Panc1 (cell line): ENCODE measurements at places on chromosomes 12 and 14.

- no peak for DNase-seq
Measured at GRCh38 chr14:68655021-68655831, 137.6 kb downstream of the ZFP36L1 start.

GRCh38 chr12:59079002-59079401 is 158.7 kb upstream of the LRIG3 start:
- no peak for DNase-seq

GRCh38 chr12:31860401-31860800 is 98.8 kb upstream of the RESF1 start:
- DNase-seq, result no peak

GRCh38 chr12:56632701-56633467 is 2.8 kb upstream of the BAZ2A start:
- DNase-seq, result no peak

- no peak for DNase-seq
Measured at GRCh38 chr12:75600146-75600545, 88.7 kb upstream of the KRR1 start.

DNA sequence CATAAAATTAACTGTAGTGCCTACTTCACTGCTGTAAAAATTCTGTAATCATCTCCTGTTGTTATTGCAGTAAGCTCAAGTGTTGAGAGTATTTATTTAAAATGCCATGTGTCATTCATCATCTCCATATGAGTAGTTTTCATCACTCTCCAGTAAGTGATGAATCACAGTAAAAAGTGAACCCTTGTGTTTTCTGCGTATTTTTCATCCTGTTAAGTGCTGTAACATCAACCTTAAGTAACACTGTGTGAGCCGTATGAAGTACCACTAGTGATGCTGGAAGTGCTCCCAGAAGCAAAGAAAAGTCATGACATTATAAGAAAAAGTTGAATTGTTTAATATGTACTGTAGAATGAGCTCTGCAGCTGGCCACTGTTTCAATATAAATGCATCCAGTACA is 55.4 kb downstream of the SLCO1B3 start:
- no peak for DNase-seq

- DNase-seq, result no peak
Measured at GRCh38 chr14:92529903-92530302, 16.3 kb downstream of the RIN3 start.

DNA sequence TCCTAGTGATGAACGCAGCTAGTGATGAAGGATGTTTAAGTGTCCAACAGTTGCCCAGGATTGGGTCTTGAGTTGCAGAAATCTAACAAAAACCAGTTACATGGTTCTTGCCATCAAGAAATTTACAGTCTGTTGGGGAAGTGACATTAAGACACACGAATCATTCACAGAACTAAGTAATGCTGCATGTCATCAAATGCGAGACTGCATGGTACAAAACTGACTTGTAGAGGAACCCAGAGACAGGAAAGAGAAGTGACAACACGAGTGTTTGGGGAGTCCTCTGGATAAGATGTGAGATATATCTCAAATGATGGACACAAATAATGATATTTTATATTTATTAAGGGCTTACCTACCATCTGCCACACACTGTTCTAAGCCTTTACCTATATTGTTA is 6.1 kb upstream of the SYNE3 start:
- DNase-seq, result no peak

- DNase-seq, result no peak
Measured at GRCh38 chr12:4849795-4850345, 59.8 kb upstream of the KCNA1 start.

GRCh38 chr12:101570047-101570446 is 24.7 kb upstream of the MYBPC1 start:
- DNase-seq, result no peak

DNA sequence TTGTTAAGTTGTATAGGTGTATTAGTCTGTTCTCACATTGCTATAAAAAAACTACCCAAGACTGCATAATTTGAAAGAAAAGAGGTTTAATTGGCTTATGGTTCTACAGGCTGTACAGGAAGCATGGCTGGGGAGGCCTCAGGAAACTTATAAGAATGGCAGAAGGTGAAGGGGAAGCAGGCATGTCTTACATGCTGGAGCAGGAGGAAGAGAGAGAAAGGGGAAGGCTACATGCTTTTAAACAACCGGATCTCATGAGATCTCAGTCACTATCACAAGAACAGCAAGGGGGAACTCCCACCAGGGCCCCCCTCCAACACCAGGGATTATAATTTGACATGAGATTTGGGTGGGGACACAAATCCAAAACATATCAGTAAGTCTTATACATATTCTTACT is 60.5 kb upstream of the OR10AD1 start:
- no peak for DNase-seq

GRCh38 chr14:74275241-74275841 is 27.4 kb downstream of the ABCD4 start:
- no peak for DNase-seq

DNA sequence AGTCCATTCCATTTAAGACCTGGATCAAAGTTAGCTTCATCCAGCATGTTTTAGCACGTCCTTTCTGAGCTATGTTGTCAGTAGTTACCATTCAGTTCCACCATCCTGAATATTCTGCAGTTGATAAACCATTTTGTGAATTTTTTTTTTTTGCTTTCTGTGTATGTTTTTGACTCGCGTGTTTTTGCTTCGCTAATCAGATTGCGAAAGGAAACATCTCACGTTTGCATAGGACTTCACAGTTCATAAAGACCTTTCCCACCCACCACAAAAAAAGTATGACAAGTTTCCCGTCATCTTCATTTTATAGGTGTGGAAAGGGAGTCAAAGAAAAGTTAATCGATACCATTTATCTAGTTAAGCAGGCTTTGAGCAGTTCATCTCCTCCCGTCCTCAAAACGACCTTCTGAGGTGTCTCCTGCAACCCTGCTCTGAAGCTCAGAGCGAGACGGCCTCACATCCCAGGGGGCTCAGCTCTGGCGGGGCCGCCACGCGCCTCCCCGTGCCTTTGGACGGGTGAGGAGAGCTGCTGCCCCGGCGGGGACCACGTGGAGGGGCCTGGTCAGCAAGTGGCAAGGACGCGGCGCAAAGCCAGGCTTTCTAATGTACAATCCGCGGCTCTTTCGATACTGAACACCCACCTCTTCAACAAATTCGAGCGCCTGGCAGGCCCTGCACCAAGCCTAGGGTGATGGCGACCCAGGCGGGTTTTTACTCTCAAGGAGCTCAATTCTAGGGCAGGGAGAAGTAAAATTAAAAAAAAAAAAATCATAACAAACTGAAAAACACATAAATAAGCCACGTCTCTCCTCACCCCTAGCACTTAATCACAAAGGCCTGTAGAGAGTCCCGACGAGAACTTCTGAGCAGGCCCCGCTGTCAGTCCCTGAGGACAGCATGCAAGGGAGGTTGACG is 988 bp upstream of the TMEM263 start:
- no peak for DNase-seq

GRCh38 chr12:15234508-15234907 is 13.3 kb upstream of the RERG start:
- no peak for DNase-seq

DNA sequence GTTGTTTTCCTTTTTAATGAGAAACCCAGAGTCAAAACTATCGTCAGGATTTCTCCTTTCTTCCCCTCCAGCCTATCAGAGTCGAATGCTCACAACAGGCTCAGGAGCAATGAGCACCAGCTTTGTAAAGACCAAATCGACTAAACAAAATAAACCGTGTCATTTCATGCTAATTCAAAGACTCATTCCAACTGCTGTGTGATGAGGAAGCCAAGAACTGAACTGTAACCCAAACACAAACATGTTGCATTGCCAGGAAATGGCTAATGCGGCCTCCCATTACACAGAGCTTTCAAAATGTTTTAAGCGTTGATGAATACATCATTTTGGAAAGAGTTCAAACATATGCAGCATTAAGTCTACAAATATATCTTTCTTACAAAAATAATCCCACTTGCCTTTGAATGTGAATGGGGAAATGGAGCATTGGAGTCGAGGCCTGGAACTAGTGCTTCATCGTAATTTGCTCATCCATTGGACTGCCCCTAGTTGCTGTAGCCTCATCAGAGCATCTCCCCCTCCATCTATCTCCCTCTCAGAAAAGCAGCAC is 349.5 kb downstream of the GXYLT1 start:
- DNase-seq, result no peak

GRCh38 chr14:105335735-105336476 is 21.4 kb downstream of the PACS2 start:
- DNase-seq, result no peak

GRCh38 chr14:77003960-77004710 is 24.4 kb downstream of the IRF2BPL start:
- DNase-seq, result no peak

DNA sequence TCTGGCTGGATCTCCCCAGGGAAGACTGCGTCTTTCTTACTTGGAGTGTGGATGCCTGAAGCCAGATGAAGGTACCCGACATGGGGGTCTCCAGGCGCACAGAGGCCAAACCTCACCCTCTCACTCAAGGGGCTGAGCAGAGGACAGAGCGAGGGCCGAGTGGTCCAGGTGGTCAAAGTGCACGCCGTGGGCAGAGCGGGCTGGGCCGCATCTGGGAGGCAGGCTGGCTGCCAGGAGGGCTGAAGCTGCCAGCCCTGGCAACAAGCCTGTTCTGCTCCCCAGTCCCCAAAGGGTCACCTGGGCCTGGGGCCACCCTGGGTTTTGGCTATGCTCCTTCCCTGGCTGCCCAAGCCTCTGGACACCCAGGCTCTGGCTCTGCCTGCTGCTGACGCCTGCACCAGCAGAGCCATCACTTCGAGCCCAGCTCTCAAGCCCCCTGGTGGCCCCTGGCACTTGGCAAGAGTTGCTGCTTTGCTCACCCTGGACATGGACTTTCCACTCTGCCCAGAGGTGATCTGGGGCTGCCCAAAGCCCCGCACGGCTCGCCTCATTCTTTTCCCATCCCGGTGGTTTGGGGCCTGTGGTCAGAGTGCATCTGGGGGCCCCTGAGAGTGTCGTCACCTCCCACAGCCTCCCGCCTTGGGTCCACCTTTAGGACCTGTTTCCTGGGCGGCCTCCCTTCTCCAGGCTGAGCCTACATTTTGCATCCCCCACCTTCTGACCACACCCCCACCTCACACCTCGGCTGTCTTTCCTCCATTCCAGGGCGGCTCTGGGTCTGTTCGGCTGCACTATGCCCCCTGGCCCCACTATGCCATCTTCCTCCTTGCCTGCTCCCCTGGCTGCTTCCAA is 2.8 kb downstream of the ADSS1 start:
- no peak for DNase-seq

DNA sequence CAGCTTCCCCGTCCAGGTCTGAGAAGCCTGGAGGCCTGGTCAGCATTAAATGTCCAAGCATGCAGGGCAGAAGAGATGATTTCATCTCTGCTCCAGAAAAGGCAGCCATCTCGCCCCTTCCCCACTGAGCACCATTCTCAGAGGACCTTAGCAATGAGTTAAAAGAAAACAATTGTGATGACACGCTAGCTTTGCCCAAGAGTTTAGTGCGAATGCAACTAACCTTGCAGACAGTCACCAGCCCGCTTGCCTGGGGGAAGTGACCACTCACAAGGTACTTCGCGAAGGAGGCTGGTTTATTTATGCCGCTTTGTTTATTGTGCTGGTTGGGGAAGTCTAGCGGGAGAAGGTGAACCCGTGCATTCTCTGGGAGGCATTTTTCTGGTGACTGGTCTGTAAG is 170.7 kb downstream of the RBM19 start:
- DNase-seq, result no peak

DNA sequence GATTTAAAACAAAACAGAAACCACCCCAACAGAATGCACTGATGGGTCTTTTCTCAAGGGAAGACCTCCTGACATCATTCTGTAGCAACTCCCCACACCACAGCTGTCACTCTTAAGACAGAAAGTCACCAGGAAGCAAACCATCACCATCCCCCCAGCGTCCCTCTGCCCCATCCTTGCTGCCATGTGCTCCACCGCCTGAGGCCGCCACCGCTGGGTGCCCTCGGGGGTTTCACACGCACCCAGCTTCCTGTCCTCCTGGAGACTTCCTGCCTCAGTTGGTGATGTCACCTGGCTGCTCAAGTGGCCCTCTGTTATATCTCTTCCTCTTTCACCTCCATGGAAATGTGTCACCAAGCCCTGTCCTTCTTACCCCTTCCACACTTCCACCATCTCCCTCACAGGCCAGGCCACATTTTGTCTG is 71.4 kb upstream of the GPR68 start:
- DNase-seq, result no peak

- no peak for DNase-seq
Measured at GRCh38 chr12:46590991-46591703, 218.6 kb upstream of the SLC38A2 start.

- no peak for DNase-seq
Measured at GRCh38 chr12:92467886-92468285, 234.9 kb upstream of the PLEKHG7 start.

DNA sequence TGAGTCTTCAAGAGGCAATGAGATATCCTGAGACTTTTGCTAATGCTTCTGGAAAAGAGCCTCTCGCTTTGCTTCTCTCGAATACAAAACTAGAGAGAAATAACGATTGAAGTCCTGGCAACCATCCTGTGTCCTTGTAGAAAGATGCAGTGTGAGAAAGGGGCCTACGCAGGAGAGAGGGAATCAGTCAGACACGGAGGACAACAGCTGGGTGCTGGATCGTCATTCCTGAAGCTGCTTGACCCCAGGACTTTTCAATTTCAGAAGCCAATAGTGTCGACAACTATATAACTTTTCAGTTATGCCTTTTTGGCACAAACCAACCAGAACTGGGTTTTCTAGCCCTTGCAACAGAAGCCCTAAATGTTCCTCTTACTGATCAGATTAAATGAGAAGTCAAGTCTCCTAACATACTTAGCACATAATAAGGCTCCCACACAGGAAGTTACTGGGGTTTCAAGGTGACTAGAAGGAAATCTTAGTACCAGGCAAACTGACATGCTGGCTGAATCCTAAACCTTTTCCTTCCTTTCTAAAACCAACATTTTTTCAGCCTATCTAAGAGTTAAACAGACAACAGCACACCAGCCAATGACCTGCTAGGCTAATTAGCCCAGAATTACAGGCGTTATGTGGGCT is 755.6 kb downstream of the MED13L start:
- DNase-seq, result no peak
